ENCODE measurements at places on chromosomes 1 and 21. TPM values are rescaled to one million over a fixed set of nuclear protein-coding genes. Genes with fewer than 3 reads are reported as not detected.

GRCh38 chr1:112021263-112021662, 31.8 kb upstream of the KCND3 start:
- H3K36me3 ChIP-seq: no peaks in the 10 kb centered on the region
- no peaks in the 10 kb centered on the region for H3K27me3 ChIP-seq
- no peak for DNase-seq
- no peaks in the 10 kb centered on the region for H3K4me1 ChIP-seq
- no peak overlapping the region for H3K27ac ChIP-seq

Gene PROK1
- total RNA-seq: not detected

Gene ASPM
- total RNA-seq: 4.5 TPM

Gene EPRS1
- 25.2 TPM for total RNA-seq

GRCh38 chr1:99808391-99809115, 41.6 kb upstream of the AGL start:
- no peak overlapping the region for H3K27ac ChIP-seq
- no peaks in the 10 kb centered on the region for H3K36me3 ChIP-seq

Gene AMY1C
- total RNA-seq: not detected

DNA sequence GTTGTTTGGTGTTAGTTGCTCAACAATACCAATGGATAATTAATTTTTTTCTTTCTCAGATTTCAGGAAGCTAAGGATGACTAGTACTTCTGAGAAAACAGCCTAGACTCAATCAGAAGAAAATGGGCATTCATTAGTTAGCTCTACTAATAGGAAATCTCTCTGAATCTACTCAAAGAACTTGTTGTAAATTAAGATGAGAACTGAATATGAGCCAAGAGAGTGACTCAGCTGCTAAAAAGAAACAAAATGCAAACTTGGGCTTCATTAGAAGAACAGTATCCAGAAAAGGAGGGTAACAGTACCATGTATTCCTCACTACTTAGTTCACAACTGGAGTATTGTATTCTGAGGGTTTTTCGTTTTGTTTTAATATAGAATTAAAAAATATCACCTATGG, 12.5 kb downstream of the FOXJ3 start:
- no peak overlapping the region for H3K27ac ChIP-seq
- H3K36me3 ChIP-seq: no peaks in the 10 kb centered on the region
- peaks cover 47% of the 10 kb centered on the region for H3K4me1 ChIP-seq
- no peak overlapping the region for H3K4me3 ChIP-seq
- no peak for DNase-seq

GRCh38 chr1:28161751-28162150, 14.7 kb downstream of the PTAFR start:
- no peak overlapping the region for H3K4me3 ChIP-seq
- H3K27ac ChIP-seq: peak overlapping the region; percentile 19
- no peaks in the 10 kb centered on the region for H3K36me3 ChIP-seq
- H3K4me1 ChIP-seq: no peaks in the 10 kb centered on the region
- H3K27me3 ChIP-seq: no peaks in the 10 kb centered on the region

GRCh38 chr1:77139389-77139788, 79.8 kb downstream of the PIGK start:
- H3K27me3 ChIP-seq: no peaks in the 10 kb centered on the region
- no peak overlapping the region for H3K27ac ChIP-seq
- no peaks in the 10 kb centered on the region for H3K4me1 ChIP-seq
- H3K4me3 ChIP-seq: no peak overlapping the region
- no peak for DNase-seq
- H3K36me3 ChIP-seq: no peaks in the 10 kb centered on the region

DNA sequence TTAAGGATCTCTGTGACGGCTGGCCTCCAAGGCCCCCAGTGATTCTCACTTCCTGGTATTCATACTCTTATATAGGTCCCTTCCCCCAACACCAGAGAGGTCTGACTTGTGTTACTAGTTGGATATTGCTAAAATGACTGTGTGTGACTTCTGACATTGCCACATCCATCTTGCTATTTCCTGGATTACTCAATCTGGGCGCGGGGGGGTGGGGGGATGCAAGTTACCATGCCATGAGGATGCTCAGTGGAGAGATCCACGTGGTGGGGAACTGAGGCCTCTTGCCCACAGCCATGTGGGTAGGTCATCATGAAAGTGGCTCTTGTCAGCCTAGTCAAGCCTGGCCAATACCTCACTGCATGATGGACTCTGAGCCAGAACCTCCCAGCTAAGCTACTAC, 117.0 kb downstream of the UBE2U start:
- no peaks in the 10 kb centered on the region for H3K27me3 ChIP-seq
- H3K4me3 ChIP-seq: no peak overlapping the region

DNA sequence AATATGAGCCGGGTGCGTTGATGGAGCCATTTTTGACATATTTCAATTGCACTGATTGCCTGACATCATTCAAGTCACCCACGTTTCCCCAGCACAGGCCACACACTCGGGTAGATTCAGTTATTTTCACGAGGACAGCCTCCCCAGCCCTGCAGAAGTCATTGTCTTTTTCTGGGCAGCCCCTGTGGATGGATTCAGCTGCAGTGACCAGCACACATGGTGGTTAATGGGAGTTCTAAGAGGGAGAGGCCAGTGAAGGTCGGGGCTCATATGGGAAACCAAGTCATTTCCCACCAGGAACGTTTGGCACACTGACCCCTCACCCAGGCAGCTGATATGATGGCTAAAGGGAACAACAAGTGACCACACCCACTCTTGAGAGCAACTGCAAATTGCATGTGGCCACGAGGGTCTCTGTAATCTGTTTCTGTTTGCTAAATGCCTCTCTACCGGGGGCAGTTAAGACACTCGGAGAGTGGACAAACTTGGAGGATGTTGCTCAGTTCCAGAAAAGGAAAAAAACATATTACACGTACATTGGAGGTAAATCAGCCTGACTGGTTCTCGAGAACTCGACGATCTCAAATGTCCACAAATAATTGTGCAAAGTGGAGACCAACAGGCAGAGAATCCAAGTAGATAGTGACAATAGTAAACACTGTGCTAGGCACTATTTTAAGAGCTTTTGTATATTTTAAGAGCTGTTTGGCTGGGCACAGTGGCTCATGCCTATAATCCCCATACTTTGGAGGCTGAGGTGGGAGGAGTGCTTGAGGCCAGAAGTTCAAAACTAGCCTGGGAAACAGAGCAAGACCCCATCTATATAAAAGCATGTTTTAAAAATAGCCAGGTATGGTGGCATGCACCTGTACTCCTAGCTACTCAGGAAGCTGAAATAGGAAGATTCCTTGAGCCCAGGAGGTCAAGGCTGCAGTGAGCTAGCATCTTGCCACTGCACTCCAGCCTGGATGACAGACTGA, 167.2 kb upstream of the IRF2BP2 start:
- no peak overlapping the region for H3K27ac ChIP-seq
- H3K4me1 ChIP-seq: no peaks in the 10 kb centered on the region
- H3K27me3 ChIP-seq: no peaks in the 10 kb centered on the region
- H3K4me3 ChIP-seq: no peak overlapping the region
- no peak for DNase-seq

DNA sequence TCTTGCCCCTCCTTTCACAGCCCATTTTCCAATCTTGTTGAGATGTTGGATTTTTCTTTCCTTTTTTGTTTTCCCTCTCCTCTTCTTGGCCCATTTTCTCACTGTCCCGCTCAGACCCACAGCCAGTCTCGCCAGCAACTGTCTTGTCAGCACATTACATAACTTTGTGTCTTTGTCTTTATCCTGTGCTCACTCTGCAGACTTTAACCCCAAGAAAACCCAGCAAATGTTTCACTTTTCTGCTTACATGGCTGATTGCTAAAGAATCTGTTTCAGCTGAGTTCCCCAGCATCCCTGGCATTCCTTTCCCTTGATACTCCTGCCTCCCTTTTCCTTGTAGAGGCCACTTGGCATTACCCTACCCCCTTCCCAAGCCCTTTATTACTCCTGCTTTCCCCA, 74.6 kb downstream of the ZNF648 start:
- no peak overlapping the region for H3K27ac ChIP-seq
- no peak overlapping the region for H3K4me3 ChIP-seq
- H3K36me3 ChIP-seq: no peaks in the 10 kb centered on the region
- no peaks in the 10 kb centered on the region for H3K27me3 ChIP-seq

Gene ZNF695
- total RNA-seq: not detected

- H3K27ac ChIP-seq: no peak overlapping the region
- H3K4me3 ChIP-seq: no peak overlapping the region
- H3K27me3 ChIP-seq: no peaks in the 10 kb centered on the region
- H3K36me3 ChIP-seq: no peaks in the 10 kb centered on the region
- no peak for DNase-seq
- H3K4me1 ChIP-seq: no peaks in the 10 kb centered on the region
Measured at GRCh38 chr1:228354390-228355320, 52.0 kb downstream of the TRIM11 start.

DNA sequence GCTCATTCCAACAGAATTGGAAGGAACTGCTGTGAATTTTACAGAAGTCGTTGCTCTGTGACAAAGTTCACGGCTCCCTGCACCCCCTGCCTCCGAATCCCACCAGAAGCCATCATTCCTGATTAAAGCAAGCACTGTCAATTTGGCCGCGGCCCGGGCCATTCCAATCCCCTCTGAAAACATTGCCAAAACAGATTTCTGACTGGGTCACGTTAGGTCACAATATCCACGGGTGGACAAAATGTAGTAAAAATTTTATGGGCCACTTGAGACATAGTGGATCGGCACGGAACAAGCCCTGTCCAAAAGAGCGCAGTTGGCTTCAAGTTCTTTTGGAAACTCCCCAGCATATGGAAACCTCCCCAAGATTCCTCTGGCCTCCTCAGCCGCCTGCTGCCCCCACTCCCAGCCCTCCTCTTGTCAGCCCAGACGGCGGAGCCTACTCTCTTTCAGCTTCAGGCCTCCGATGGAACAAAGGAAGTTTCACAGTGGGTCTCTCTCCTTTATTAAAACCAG, 67.2 kb upstream of the IFNAR2 start:
- DNase-seq: no peak
- no peaks in the 10 kb centered on the region for H3K36me3 ChIP-seq
- H3K4me3 ChIP-seq: no peak overlapping the region
- H3K27ac ChIP-seq: no peak overlapping the region

Gene SYCP1
- not detected for total RNA-seq

DNA sequence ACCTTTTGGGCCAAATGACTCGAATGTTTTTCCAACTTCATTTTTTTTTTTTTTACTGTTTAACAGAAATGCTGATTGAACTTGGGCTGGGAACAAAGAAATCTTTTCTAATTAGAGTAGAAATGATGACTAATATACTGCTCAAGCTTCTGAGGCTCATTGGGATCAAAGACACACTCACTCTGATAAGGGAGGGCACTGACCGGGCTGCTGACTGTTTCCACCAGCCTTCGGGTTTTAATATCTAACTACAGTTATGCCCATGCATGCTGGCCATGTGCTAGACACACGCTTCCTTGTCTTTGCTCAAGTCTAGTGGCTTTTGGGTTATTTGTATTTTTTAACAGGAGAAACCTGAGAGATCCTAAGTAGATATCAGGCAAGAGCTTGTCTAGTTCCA, 16.8 kb downstream of the ZBTB18 start:
- no peak overlapping the region for H3K4me3 ChIP-seq
- no peak overlapping the region for H3K27ac ChIP-seq
- no peaks in the 10 kb centered on the region for H3K36me3 ChIP-seq
- no peaks in the 10 kb centered on the region for H3K27me3 ChIP-seq

Gene ACTN2
- total RNA-seq: not detected

Gene MYOG
- total RNA-seq: not detected

Gene KCND3
- total RNA-seq: 0.94 TPM

GRCh38 chr1:93426181-93426580, 21.7 kb upstream of the FNBP1L start:
- no peaks in the 10 kb centered on the region for H3K4me1 ChIP-seq
- H3K4me3 ChIP-seq: no peak overlapping the region
- H3K27ac ChIP-seq: no peak overlapping the region

Gene LCE3D
- not detected for total RNA-seq

- no peaks in the 10 kb centered on the region for H3K27me3 ChIP-seq
- H3K36me3 ChIP-seq: peaks cover 42% of the 10 kb centered on the region
- no peak overlapping the region for H3K4me3 ChIP-seq
- DNase-seq: no peak
- H3K27ac ChIP-seq: no peak overlapping the region
Measured at GRCh38 chr1:220076861-220077762, 12.5 kb downstream of the BPNT1 start.

DNA sequence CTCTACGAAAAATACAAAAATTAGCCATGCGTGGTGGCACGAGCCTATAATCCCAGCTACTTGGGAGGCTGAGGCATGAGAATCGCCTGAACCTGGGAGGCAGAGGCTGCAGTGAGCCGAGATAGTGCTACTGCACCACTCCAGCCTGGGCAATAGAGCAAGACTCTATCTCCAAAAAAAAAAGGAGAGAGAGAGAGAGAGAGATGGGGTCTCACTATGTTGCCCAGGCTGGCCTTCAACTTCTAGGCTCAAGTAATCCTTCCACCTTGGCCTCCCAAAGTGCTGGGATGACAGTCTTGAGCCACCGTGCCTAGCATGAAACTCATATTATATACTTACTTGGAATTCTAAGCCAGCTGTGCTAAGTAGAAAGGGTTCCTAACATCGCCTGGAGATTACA, 29.7 kb downstream of the PSMB2 start:
- H3K27me3 ChIP-seq: no peaks in the 10 kb centered on the region
- no peak overlapping the region for H3K4me3 ChIP-seq
- H3K27ac ChIP-seq: no peak overlapping the region
- no peaks in the 10 kb centered on the region for H3K36me3 ChIP-seq
- no peak for DNase-seq
- no peaks in the 10 kb centered on the region for H3K4me1 ChIP-seq

DNA sequence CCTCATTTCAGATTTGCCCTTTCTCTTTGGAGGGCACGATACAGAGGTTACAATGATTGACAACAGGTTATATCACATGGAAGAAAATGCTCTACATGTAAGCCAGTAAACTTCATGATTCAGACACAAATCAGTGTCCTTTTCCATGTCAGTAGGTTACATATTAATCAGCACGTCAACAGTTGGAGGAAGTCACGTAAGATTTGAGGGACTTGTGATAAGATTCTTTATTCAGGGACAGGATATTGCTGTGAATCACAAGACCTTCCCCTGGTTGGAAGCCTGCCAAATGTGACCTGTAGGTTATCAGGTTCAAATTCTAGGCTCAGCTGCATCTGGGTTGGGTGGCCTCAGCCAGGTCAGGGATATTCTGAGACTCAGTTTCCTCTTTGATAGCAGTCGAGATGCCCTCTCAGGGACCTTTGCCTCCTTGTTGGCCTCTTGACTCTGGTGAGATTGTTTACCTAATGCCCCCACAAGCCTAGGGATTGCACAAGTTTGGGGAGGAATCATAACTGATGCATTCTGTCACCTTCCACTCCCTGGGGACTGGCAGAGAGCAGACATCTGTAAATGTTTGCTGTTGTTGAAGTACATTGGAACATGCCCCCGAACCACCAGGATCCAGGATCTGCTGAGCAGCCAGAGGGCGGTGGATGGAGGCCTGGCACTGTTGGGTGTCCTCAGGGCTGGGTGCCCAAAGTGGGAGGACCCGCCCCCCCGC, 31.9 kb downstream of the SERINC2 start:
- peak; percentile 91 for DNase-seq
- H3K36me3 ChIP-seq: no peaks in the 10 kb centered on the region
- H3K27me3 ChIP-seq: no peaks in the 10 kb centered on the region

GRCh38 chr21:44845418-44846223, 27.8 kb upstream of the SUMO3 start:
- H3K36me3 ChIP-seq: no peaks in the 10 kb centered on the region
- H3K4me3 ChIP-seq: peak overlapping the region; percentile 41
- H3K4me1 ChIP-seq: peaks cover 43% of the 10 kb centered on the region

Gene DCLRE1B
- 5.8 TPM for total RNA-seq
